ENCODE measurements at places on chromosomes 2 and 18.

GRCh38 chr2:241947401-241947800 is 77.9 kb downstream of the RTP5 start:
- DNase-seq: no peak

- DNase-seq: no peak
These were observed 148.9 kb upstream of the SLC39A10 start for GRCh38 chr2:195508139-195508455.

DNA sequence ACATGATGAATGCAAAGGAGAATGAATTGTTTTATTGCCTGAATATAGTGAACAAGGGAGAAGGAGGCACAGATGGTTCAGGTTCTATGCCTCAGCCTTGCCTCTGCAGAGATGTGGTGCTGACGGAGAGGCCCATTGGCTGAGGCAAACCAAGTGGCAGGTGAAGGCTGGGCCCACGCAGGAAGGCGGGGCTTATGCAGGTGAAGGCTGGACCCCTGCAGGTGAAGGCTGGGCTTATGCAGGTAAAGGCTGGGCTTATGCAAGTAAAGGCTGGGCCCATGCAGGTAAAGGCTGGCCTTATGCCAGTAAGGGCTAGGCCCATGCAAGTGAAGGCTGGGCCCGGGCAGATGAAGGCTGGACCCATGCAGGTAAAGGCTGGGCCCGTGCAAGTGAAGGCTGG is 414.7 kb downstream of the LRATD1 start:
- no peak for DNase-seq

DNA sequence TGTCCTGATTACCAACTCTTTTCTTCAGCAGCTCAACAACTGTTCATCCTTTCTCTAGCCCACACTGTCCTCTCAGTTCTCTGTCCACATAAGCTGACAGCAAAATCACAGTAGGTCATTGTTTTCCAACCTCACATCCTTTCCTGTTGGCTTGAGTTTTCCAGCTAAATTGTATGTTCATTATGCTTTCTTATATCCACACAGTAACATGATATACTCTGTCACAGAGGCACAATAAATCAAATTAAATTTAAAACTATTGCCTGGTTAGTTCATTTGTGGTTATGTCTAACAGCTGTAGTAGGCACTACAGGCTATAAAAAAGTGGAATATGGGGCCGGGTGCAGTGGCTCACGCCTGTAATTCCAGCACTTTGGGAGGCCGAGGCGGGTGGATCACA is 179.9 kb downstream of the ETAA1 start:
- no peak for DNase-seq

- no peak for DNase-seq
These were observed 68.3 kb downstream of the REV1 start for GRCh38 chr2:99421469-99421868.

Data from HuH-7 (cell line).